Stimulated activated CD8-positive, alpha-beta memory T cell treated with anti-CD3 and anti-CD28 coated beads, Interleukin-2, amount 100 ng/mL, for 48 hours (primary cell): ENCODE measurements at places on chromosomes 6 and 20.
A peak's percentile ranks its signal among the peaks of the same experiment; 100 is the strongest.

DNA sequence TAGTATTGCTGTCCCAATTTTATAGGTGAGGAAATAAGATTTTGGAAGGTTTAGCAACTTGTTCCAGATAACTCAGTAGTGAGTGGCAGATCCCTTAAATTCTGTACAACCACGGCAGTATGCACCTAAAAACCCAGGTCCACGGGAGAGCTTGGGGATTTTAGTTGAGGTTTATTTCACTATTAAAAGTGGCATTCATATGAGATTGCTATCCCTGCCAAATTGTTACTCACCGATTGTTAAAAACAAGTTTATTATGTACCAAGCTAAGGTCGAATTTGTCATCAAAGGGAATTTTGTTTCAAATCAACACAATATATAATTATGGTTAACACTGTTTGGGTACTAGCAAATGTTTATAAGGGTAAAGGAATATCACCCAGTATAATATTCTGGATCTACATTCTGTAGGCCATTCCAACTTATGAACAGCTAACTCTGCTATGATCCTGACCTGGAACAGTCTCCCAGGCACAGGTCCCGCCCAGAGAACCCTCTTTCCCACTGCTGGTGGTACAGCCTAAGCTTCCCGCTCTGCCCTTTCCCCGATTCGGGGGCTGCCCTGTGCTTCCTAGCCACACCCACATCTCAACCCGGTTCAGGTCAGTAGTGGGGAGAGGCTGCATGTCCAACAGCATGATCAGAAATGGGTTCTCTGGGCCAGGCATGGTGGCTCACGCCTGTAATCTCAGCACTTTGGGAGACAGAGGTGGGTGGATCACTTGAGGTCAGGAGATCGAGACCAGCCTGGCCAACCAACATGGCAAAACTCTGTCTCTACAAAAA is 24.9 kb downstream of the GPLD1 start:
- no peak for DNase-seq

- no peak for DNase-seq
Observed at GRCh38 chr6:34099878-34100277, 46.0 kb downstream of the GRM4 start.

- no peak for DNase-seq
Observed at GRCh38 chr6:21377356-21377755, 216.2 kb upstream of the SOX4 start.

DNA sequence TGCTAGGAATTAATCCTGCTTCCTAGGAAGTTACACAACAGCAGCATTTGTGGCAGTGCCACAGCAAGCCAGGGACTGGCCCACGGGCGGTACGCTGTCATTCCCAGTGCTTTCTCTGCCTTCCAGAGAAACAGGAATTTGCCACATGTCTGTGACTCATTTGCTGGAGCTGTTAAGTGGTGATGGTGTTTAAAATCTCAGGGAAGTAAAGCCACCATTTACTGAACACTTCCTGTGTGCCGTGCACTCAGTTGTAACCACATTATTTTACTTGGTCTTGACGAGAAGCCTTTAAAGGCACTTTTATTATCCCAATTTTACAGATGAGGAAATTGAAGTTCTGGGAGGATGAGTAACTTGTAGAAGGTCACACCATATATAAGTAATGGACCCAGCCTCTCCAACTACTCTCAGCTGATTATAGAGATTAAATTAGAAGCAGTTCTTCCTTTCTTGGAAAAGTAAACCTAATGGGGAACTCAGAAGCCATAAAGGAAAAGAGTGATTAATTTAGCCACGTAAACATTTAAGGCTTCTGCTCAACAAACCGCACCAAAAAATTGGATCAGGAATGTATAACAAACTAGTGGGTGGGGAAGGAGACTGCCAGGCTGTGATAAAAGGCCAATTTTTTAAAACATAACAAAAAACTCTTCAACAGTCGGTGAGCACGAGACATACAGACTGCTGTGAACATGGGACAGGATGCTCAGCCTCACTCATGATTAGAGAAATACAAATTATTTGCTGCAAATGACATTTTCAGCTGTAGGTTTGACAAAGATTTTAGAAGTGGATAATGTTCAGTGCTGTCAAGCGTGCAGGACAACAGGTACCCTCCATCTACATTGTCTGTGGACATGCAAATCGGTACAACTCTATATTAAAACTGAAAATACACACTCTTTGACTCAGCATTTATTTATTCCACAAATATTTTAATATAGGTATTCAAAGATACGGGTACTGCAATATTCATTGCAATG is 311.2 kb downstream of the NRN1 start:
- no peak for DNase-seq

DNA sequence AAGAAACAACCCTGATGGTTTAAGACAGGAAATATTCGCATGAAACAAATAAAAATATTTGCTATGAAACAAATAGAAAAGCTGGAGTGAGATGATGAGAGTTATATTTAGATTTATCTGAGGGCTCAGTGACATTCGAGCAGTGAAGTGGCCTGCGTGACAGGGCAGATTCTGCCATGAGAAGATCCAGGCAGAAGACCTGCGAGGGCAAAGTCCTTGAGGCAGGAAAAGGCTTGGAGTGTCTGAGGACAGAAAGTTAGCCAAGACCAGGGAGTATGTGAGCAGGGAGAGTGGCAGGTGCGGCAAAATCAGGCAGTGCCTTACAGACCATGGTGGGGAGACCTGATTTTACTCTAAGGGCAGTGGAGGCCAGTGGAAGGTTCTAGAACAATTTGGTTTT is 66.9 kb upstream of the RIN2 start:
- no peak for DNase-seq

DNA sequence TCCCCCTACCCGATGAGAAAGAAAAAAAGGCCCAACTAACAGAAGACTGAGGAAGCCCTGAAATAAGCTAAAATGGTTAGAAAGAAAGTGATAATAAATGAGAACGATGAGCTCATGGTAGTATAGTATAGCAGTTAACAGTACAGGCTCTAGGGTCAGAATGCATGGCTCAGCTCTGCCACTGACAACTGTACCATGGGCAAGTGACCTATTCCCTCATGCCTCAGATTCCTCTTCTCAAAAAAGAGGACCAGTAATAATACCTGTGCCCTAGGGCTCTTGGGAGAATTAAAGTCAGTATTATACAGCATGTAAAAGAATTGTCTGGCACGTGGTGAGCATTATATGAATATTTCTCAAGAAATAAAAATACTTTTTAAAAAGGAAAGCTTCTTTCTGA is 19.8 kb downstream of the TRERF1 start:
- no peak for DNase-seq

DNA sequence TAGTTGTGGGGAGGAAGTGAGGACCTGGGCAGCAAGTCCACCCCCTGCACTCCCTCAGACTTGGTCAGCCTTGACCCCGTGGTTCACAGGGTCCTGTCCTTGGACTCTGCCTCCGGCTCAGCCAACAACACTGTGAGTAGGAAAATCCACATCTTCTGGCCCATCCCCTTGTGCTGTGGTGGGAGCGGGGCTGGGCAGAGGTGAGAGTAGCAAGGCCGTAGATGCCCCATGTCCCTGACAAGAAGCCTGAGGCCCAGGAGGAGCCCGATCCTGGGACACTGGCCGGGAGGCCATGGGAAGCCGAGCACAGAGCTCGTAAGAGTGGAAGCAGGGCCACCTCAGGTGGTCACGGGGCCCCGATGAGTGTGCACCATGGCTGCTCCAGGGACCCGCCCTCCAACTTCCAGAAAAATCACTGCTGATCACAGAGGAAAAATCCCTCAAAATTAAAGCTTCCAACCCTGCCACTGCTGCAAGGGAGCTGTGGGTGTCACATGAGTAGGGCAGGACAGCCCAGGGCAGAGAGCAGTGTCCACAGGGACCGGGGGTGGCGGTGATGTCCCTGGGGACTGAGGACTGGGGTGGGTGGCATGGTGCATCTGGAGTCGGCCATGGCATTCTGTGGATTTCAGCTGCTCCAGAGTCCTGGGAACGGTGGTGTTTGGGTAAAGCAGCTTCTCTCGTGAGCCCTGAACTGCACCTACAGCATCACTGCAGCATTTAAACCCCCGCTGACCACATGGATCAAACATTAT is 189.4 kb downstream of the DLL1 start:
- DNase-seq: no peak

DNA sequence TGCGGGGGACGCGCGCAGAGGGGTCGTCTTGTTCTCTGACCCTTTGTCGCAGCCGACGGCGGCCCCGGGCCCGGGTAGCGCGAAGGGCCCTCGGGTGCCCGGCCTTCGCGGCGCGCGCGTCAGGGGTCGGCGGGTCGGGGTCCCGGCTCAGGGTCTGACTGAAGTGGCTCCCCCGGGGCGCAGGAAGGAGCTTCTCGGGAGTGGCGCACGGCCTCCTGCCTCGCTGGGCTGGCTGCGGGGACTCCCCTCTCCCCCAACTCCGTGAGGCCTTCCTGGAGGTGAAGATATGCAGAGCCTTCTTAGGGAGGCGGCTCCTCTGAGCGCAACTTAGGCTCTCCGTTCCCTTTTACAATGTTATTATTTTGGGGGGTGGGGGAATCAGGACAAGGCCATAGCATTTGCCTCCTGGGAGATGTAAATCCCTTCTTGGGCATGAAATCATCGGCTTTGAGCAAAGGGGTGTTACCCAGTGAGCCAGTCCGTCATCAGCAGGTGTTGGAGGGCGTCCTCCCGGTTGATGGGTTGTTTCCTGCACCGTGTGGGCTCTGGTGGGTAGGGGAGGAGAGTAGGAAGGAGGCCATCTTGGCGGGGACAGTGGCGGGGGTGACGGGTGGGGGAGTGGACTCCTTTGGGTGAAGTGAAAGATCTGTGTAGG is 523 bp downstream of the CDS2 start:
- peak; percentile 48 for DNase-seq

- DNase-seq: no peak
Observed at GRCh38 chr6:81605526-81605925, 147.0 kb downstream of the TENT5A start.

DNA sequence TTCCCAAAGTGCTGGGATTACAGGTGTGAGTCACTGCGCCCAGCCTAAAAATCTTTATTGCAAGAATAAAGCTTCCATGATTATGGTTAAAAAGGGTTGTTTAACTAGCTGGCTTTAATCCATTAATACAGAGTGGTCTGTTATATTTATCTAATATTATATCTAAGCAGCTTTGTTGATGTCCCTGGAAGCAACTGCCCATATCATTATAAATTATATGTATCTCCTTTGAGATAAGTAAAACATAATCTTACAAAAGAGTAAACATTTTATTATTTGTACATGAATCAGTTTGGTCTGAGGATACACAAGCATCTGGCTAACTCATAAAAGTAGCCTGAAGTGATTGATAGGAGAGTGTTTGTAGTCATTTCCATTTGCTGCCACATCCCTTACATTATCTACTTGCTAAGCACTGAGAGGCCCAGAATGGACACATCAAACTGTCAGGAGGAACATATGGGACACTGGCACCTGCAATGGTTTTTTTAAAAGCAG is 46.9 kb downstream of the TRAF3IP2 start:
- no peak for DNase-seq

DNA sequence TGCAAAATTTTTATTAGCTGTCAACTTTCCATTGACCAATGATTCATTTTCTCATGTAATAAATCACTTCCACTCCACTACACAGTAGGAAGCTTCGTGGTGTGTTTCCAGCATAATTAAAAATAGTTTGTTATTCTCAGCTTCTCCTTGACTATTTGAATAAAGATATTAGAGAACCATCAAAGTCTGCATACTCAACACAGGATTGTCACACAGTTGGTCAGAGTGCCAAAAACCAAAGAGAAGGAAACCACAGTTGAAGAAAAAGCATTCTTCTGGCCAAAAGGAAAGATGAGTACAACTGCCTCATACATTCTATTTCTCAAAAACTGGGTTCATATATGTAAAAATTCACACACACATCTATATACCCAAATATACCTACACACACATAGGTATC is 455.1 kb upstream of the HSF2 start:
- DNase-seq: no peak

DNA sequence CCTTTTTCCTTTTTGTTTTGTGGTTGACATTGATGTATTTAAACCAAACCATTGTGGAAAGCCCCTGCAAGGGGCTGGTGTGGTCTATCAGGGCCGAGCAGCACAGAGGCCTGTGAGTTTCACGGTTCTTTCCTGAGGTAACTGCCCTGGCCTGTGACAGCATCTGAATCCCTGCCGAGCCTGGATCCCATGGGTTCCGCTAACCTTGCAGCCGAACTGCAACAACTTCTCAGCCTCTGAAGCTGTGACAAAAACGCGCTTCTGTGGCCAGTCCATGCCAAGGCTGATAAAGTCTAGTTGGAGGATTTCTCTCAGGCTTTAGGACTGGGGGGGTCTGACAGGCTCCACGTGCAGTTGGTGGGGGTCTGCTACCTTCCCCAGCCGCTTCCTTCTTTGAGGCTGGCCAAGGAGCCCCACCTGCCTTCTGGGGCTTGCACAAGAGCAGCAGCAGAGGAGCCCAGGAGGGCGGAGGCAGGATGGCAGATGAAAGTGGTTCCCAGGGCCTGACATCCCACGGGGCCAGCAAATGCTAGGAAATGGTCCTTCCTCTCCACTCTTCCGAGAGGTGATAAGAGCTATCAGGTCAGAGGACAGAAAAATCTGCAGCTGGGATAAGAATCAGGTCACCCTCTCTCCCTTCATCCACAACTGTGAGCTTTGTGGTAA is 150.9 kb downstream of the PREX1 start:
- no peak for DNase-seq

DNA sequence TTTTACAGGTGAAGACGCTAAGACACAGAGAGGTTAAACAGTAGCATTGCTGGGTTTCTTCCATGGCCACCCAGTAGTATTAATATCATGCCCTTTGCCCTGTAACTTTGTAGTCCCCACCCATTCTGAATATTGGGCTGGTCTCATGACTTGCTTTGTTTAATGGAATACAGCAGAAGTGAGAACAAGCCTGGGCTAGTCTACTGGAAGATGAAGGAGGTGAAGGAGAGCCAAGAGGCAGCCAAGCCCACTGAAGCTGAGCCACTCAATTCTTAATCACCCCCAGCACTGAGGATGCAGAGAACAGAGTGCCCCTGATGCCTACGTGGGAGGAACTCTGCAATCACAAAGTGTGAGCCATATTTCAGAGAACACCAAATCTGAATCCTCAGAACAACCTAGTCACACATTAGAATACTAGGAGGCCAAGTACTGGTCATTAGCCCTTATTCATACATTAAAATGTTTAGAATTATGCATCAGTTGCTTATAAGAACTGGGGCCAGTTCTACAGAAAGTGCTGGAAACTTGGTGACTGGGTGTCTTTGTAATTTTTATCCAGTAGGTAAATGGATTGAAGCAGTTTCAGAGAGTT is 270.1 kb upstream of the PRND start:
- DNase-seq: no peak

- DNase-seq: peak; percentile 18
Observed at GRCh38 chr6:166586424-166587156, at the start of gene RAMACL. RAMACL (minus strand) TSS chr6:166586678; CDS start chr6:166586477, 201 bp downstream.

- DNase-seq: no peak
Observed at GRCh38 chr6:14502551-14502950, 385.0 kb downstream of the CD83 start.

GRCh38 chr20:31842471-31843157 is 2.8 kb downstream of the FOXS1 start:
- DNase-seq: no peak
